SJCRH30 (cell line): ENCODE measurements at places on chromosomes 16 and 17. TPM values are rescaled to one million over a fixed set of nuclear protein-coding genes. Genes with fewer than 3 reads are reported as not detected.

SLC16A11 gene
- not detected in 2 replicates for total RNA-seq

NRN1L gene
- not detected in 2 replicates for total RNA-seq

MEIOC gene
- total RNA-seq = 0.04 TPM in 1 of 2 replicates, not detected in the other

KIF19 gene
- total RNA-seq = not detected in 2 replicates

SLC2A4 gene
- total RNA-seq = 1.3 and 1.5 TPM in 2 replicates

CCL8 gene
- not detected in 2 replicates for total RNA-seq

SLC7A6 gene
- total RNA-seq = 17.4 TPM in 2 replicates

PYDC1 gene
- not detected in 2 replicates for total RNA-seq

DPEP2 gene
- not detected in 2 replicates for total RNA-seq

ZNF205 gene
- total RNA-seq = 12.9 and 13.7 TPM in 2 replicates

BCL6B gene
- total RNA-seq = 0.02 TPM in 1 of 2 replicates, not detected in the other

ZNF750 gene
- not detected in 2 replicates for total RNA-seq

ZNF469 gene
- not detected in 2 replicates for total RNA-seq

FAM171A2 gene
- 11.8 and 13.7 TPM in 2 replicates for total RNA-seq

GRCh38 chr17:14302091-14302430 is 1.2 kb downstream of the HS3ST3B1 start:
- H3K27ac ChIP-seq = peak overlapping the region; percentile 66
- H3K4me1 ChIP-seq = peaks cover 12% of the 10 kb centered on the region
- DNase-seq = no peak
- H3K27me3 ChIP-seq = no peaks in the 10 kb centered on the region
- peak overlapping the region; percentile 68 for H3K4me3 ChIP-seq
- H3K36me3 ChIP-seq = no peaks in the 10 kb centered on the region

DNA sequence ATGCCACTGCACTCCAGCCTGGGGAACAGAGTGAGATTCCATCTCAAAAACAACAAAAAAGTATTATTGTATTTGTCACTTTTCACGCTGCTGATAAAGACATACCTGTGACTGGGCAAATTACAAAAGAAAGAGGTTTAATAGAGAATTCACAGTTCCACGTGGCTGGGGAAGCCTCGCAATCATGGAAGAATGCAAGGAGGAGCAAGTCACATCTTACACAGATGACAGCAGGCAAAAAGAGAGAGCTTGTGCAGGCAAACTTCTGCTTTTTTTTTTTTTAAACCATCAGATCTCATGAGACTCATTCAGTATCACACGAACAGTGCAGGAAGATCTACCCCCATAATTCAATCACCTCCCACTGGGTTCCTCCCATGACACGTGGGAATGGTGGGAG is 41.5 kb upstream of the ETV4 start:
- no peak overlapping the region for H3K4me3 ChIP-seq
- no peak for DNase-seq
- peak overlapping the region; percentile 48 for H3K27ac ChIP-seq
- H3K36me3 ChIP-seq = no peaks in the 10 kb centered on the region
- no peaks in the 10 kb centered on the region for H3K27me3 ChIP-seq
- H3K4me1 ChIP-seq = peaks cover 33% of the 10 kb centered on the region

DNA sequence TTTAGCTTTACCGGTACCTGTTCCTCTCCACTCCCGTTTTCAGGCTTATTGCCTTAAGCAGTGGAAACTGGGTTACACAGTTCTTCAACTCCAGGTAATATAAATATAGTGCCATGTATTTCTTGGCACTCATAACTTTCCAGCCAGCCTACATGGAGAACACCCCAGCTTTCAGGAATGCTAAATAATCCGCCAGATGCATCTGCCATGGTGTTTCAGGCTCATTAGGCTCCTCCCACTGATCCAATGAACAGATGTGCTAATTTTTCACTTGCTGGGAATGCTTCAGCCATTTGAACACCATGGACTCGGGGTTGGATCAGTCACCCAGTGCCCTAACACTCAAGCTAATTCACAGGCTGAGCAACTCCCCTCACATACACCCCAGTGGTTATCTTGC is 4.6 kb downstream of the ANKFN1 start:
- no peaks in the 10 kb centered on the region for H3K36me3 ChIP-seq
- no peak overlapping the region for H3K4me3 ChIP-seq
- H3K27ac ChIP-seq = no peak overlapping the region
- no peaks in the 10 kb centered on the region for H3K27me3 ChIP-seq
- DNase-seq = no peak
- no peaks in the 10 kb centered on the region for H3K4me1 ChIP-seq

- no peaks in the 10 kb centered on the region for H3K36me3 ChIP-seq
- no peak overlapping the region for H3K4me3 ChIP-seq
Measured at GRCh38 chr16:78465730-78466129, 366.3 kb downstream of the WWOX start.

GRCh38 chr17:49779739-49780231 is 8.7 kb upstream of the KAT7 start:
- no peak overlapping the region for H3K27ac ChIP-seq
- no peak overlapping the region for H3K4me3 ChIP-seq
- no peaks in the 10 kb centered on the region; the same call in 1 of the 2 replicates for H3K27me3 ChIP-seq

GRCh38 chr17:76405607-76405966 is 21.2 kb downstream of the SPHK1 start:
- H3K27ac ChIP-seq = no peak overlapping the region
- peaks cover 24% of the 10 kb centered on the region for H3K36me3 ChIP-seq
- H3K27me3 ChIP-seq = no peaks in the 10 kb centered on the region
- DNase-seq = no peak
- no peaks in the 10 kb centered on the region for H3K4me1 ChIP-seq
- no peak overlapping the region for H3K4me3 ChIP-seq

DNA sequence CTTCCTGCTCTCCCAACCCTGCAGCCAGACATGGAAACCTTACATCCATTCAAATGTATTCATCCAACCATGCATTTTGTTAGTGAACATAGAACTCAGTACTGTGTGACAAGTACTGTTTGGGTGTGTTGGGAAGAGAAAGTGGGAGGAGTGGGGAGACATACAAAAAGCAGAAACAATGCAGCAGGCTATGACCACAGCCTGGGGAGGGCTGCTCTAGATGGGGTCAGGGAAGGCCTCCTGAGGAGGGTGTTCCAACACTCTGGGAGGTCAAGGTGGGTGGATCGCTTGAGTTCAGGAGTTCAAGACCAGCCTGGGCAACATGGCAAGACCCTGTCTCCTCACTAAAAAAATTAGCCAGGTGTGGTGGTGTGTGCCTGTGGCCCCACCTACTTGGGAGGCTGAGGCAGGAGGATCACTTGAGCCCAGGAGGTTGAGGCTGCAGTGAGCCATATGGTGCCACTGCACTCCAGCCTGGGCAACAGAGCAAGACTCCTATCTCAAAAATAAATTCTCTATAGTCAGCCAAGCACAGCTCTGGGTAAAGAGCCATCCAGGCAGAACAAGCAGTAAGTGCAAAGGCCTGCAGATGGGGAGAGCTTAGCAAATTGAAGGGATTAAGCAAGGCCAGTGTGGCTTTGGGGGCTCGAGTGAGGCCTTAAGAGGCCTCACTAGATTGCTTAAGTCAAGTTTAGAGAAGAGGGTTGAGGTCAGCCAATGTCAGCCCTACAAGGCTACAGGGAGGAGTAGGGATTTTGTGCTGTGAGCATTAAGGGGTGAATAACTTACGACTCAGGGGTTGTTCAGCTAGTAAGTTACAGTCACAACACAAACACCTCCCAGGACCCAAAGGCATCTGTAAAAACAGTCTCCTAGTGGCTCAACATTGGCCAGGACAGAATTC is 5.5 kb downstream of the SLC13A2 start:
- DNase-seq = no peak
- no peak overlapping the region for H3K27ac ChIP-seq
- H3K36me3 ChIP-seq = no peaks in the 10 kb centered on the region
- peaks cover 30% of the 10 kb centered on the region for H3K27me3 ChIP-seq
- no peaks in the 10 kb centered on the region for H3K4me1 ChIP-seq

GRCh38 chr16:54623636-54624035 is 307.0 kb upstream of the IRX5 start:
- no peaks in the 10 kb centered on the region for H3K27me3 ChIP-seq
- no peaks in the 10 kb centered on the region for H3K36me3 ChIP-seq
- no peak for DNase-seq
- no peaks in the 10 kb centered on the region for H3K4me1 ChIP-seq

GRCh38 chr16:50272111-50272571 is 5.8 kb downstream of the ADCY7 start:
- H3K36me3 ChIP-seq = no peaks in the 10 kb centered on the region
- H3K27me3 ChIP-seq = no peaks in the 10 kb centered on the region
- peaks cover 16% of the 10 kb centered on the region for H3K4me1 ChIP-seq
- H3K27ac ChIP-seq = no peak overlapping the region

- no peak overlapping the region for H3K4me3 ChIP-seq
- 0 out of 2 replicates have a peak, but pooled peaks cover 6% of the 10 kb centered on the region for H3K27me3 ChIP-seq
- H3K27ac ChIP-seq = no peak overlapping the region
- no peaks in the 10 kb centered on the region for H3K36me3 ChIP-seq
Measured at GRCh38 chr17:71085238-71086033, 916.1 kb downstream of the KCNJ2 start.

DNA sequence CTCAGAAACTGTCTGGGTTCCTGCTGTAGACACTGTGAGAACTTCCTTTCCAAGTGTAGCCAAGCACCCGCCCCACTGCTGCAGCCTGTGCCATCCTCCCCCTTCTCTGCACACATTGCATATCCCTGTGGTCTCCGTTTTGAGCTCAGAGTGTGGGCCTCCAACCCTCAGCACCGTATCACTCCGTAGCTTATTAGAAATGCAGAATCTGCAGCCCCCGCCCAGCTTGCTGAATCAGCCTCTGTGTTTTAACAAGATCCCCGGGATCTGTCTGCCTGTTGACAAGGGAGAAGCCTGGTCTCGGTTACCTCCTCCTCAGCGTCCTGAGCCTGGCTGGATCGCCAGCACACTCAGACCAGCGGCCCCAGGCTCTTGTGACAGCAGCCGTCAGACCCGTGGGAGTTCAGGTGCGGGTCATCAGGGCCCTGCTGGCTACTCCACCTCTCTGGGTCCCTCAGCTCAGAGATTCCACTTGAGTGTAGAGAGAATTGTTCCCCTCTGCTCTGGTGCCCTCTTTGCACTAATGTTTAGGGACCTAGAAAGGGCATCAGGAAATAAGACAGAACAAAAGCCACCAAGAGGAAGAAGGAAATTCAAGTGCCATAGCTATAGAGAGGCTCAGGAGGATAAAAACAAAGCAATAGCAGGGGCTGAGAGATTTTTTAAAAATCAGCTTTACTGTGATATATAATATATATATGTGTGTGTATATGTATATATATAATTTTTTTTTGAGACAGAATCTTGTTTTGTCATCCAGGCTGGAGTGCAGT is 92.3 kb downstream of the PITPNC1 start:
- H3K4me1 ChIP-seq = peaks cover 30% of the 10 kb centered on the region
- peak overlapping the region; percentile 17; the same call in 1 of the 2 replicates for H3K27ac ChIP-seq
- peak; percentile 70 for DNase-seq
- H3K36me3 ChIP-seq = no peaks in the 10 kb centered on the region

DNA sequence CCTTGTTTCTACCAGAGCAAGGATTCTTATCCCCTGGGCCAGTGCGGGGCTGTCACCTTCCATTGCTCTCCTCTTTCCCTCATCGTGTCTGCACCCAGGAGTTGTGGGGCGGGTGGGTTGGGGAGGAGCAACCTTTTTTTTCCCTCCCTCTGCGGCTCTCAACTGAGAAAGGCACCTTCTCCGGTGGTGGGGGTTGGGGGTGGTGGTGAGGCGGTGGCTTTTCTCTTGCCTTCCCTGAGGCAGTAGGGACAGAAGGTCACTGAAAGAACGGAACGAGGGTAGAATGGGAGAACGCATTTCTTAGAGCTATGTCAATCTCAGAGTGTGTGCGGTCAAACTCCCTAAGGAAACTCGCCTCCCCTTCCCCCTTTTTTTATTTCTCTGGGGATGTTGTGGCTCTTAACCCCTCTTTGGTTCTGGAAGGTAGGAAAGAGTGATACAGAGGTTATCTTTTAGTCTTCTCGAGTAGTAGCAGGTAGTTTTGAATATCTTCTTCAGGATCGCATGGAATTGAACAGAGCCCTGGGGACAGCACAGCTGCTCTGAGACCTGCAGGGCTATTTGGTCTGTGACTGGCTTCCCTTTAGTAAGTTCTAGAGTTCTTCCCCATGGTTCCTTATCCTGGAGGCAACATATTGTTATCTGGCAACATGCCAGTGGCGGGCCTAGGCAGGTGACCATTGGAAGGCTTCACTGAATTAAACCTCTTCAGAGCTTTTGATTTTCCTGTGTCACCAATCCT is 994 bp downstream of the CLTC start:
- peak overlapping the region; percentile 98 for H3K4me3 ChIP-seq
- peaks cover 4% of the 10 kb centered on the region; the same call in 1 of the 2 replicates for H3K36me3 ChIP-seq
- 0 out of 2 replicates have a peak, but pooled peaks cover 4% of the 10 kb centered on the region for H3K4me1 ChIP-seq
- no peaks in the 10 kb centered on the region for H3K27me3 ChIP-seq
- DNase-seq = peak; percentile 44
- no peak overlapping the region for H3K27ac ChIP-seq

DNA sequence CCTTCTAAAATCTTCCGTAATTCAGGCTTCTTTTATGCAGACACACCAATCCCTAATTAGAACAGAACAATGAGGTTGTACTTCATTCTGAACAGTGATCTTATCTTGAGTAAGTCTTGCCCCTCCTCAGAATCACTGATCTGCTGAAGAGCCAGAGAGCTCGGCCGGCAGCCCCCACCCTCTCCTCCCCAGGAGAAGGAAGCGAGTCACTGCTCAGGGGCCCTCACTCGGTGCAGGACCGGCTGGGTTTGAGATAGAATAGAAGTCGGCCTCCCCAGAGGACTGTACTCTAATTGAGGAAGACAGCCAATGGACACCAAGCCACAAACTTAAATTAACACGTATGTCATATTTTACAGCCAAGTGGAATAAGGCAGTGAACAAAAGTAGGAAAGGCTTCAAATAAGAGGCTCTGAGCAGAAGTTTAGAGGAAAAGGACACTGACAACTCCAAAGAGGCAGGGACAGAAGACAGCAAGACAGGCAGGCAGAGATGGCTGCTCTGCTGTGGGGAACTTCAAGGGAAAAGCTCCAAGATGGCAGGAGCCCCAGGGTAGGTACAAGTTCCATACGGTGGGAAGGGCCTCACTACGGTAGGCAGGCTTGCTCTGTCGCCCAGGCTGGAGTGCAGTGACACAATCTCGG is 18.6 kb downstream of the CREBBP start:
- H3K4me3 ChIP-seq = no peak overlapping the region
- no peak overlapping the region for H3K27ac ChIP-seq
- DNase-seq = no peak
- H3K27me3 ChIP-seq = no peaks in the 10 kb centered on the region
- peaks cover 10% of the 10 kb centered on the region for H3K4me1 ChIP-seq
- H3K36me3 ChIP-seq = peaks cover under 1% of the 10 kb centered on the region; the same call in 1 of the 2 replicates

- no peaks in the 10 kb centered on the region for H3K36me3 ChIP-seq
- H3K4me3 ChIP-seq = no peak overlapping the region
- DNase-seq = no peak
Measured at GRCh38 chr16:83681381-83681956, 126.3 kb upstream of the HSBP1 start.

GRCh38 chr17:2723505-2723996 is 12.0 kb upstream of the CLUH start:
- no peak overlapping the region for H3K27ac ChIP-seq
- no peak for DNase-seq
- H3K4me3 ChIP-seq = no peak overlapping the region

- no peaks in the 10 kb centered on the region for H3K4me1 ChIP-seq
- H3K4me3 ChIP-seq = no peak overlapping the region
- H3K27me3 ChIP-seq = no peaks in the 10 kb centered on the region
- H3K36me3 ChIP-seq = no peaks in the 10 kb centered on the region
Measured at GRCh38 chr16:86921289-86921688, 342.9 kb downstream of the FOXL1 start.
